ENCODE measurements at places on chromosomes 5 and 9.

GRCh38 chr9:116008278-116008677 lies 145.3 kb upstream of the PAPPA start:
- DNase-seq: no peak

- no peak for DNase-seq
Observed at GRCh38 chr9:77616191-77616590, 31.9 kb downstream of the GNA14 start.

DNA sequence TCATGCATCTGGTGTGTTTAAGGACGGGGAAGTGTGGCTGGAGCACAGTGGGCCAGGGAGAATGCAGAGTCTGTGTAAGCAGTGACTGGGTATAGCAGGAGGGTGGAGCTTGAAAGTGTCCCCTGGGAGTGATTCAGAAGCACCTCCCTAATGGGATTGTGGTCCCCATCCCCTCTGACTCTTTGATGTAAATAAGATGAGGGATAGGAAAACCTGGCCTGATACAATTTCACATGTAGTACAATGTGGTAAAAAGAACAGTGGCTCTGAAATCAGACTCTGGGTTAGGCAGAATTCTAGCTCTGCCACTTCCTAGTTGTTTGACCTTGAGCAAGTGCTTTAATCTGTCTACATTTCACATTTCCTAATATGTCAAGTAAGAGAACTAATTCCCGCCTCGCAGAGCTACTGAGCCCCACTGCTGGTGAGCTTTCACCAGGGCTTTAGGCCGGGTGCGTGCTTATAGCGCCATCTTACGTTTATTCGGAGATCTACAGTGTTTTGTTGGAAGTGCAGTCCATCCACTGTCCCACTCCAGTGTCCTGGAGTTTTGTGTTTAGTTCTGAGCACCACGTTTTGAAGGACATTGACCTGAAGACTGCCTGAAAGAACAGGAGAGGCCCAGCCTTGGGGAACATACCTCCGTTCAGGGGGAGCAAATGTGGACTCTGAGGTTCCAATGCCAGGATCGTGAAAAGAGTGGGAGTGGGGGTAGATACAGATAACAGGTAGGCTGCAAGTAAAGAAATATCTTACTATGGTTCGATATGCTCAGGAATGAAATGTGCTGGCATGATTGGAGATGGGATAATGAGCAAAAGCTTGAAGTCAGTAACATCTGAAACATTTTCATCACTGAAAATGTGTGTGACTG lies 51.2 kb upstream of the TESK1 start:
- DNase-seq: peak; percentile 15

DNA sequence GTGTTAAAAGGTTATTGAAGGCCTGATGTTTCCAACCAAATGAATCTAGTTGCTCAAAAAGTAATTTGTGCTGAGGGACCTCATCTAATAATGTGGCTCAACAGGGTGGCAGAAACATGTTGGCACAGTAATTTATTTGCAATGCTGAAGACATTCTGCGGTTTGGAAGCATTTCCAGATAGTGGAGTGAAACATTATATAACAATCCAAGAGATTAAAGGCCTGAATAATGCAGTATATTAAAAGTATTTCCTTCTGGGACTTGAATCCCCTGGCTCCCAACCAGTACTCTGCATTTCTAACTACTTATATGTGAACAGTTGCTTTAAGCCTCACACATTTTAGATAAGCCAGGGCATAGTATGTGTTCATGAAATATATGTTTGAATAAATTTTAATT lies 25.9 kb upstream of the ALDH1A1 start:
- DNase-seq: no peak

- no peak for DNase-seq
Observed at GRCh38 chr5:73940026-73940425, 314.0 kb downstream of the ARHGEF28 start.

DNA sequence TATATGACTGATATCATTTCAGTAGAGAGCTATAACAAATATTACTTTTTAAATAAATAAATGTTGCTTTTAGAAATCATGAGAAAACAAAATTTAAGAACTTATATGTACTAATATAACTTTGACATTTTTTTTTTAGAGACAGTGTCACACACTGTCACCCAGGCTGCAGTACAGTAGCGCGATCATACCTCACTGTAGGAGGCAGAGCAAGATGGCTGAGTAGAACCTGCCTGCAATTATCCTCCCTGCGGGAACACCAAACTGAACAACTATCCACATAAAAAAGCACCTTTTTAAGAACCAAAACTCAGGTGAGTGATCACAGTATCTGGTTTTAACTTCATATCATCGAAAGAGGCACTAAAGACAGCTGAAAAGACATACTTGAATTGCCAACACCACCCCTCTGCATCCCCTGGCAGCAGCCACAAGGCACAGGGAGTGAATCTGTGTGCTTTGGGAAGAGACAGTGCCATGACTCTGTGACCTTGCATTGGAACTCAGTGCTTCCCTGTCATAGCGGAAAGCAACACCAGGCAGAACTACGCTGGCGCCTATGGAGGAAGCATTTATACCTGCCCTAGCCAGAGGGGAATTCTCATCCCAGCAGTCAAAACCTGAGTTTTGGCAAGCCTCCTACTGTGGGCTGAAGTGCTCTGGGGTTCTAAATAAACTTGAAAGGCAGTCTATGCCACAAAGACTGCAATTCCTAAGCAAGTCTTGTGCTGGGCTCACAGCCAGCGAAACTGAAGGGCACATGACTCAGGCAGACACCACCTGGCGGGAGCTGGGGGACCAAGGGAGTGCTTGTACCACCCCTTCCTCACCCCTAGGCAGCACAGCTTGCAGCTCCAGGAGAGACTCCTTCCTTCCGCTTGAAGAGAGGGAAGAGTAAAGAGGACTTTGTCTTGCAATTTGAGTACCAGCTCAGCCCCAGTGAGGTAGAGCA lies 142.7 kb downstream of the FBXL17 start:
- no peak for DNase-seq

DNA sequence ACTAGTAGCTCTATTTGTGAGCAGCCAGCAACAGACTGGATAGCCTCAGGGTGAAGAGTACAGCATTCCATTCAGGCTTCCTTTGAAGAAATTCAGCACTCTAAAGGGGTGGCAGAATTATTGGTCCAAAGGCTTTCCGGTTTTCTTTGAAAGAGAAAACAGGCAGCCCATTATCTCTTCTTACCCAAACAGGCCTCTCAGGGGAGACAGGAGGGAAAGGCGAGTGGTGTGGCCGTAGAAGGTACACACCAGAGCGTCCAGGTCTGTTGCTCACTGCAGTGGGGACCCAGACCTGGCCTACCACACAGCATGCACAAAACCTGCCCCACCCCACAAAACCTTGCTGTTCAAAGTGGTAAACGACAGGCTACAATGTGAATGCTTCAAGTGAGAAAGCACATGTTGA lies 83.3 kb downstream of the ZNF608 start:
- DNase-seq: no peak

GRCh38 chr5:50958852-50959457 lies 292.5 kb downstream of the PARP8 start:
- no peak for DNase-seq

DNA sequence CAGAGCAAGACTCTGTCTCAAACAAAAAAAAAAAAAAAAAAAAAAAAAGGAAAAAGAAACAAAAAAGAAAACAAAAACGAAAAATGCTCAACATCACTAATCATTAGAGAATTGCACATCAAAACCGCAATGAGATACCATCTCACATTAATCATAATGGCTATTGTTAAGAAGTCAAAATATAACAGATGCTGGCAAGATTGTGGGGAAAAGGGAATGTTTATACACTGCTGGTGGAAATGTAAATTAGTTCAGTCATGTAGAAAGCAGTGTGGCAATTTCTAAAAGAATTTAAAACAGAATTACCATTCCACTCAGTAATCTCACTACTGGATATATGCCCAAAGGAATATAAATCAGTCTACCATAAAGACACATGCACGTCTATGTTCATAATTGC lies 50.4 kb upstream of the PRR16 start:
- no peak for DNase-seq

DNA sequence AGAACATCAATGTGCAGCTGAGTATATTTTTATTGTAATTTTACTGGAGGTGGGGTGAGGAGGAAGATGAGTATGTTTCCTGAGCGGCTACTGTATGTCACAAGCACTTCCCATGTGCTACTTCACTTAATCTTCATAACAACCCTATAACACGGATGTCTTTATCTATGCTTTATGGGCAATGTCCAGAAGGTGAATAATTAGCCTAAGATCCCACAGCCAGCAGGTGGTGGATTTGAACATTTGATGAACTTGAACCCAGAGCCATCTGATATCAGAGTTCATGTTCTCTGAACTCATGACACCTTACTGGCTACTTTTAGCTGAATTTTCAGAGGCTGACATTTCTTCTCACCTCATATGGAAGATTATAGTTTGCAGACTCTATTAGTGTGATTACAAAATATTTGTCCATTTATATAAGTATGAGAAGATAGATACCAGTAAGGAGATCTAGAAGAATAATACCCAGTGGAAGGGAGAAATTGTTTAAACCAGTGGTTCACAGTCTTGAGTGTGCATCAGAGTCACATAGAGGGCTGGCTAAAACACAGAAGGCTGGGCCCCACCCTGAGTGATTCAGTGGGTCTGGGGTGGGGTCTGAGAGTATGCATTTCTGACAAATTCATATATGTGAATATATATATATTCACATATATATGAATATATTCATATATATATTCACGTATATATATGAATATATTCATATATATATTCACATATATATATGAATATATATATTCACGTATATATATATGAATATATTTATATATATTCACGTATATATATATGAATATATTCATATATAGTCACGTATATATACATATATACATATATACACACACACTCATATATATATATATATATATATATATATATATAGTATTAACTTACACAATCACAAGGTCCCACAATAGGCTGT lies 164.4 kb upstream of the NR3C1 start:
- no peak for DNase-seq

GRCh38 chr5:179373961-179374505 lies 28.8 kb upstream of the ADAMTS2 start:
- DNase-seq: no peak

DNA sequence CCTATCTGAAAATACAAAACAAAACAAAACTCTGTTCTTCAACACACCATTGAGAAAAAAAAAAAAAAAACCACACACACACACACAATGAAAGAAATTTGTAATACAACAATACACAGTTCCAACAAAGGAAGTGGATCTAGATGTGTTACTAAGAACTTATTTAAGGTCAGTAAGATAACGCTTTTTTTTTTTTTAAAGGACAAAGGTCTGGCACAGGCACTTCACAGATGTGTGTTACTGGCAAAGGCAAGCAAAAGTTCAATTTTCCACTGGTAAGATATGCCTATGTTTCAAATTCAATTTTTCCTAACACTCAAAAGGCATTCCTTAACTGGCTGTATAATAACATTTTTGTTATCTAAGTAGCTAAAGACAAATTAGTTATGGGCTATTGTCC lies 3.6 kb downstream of the RFK start:
- no peak for DNase-seq

DNA sequence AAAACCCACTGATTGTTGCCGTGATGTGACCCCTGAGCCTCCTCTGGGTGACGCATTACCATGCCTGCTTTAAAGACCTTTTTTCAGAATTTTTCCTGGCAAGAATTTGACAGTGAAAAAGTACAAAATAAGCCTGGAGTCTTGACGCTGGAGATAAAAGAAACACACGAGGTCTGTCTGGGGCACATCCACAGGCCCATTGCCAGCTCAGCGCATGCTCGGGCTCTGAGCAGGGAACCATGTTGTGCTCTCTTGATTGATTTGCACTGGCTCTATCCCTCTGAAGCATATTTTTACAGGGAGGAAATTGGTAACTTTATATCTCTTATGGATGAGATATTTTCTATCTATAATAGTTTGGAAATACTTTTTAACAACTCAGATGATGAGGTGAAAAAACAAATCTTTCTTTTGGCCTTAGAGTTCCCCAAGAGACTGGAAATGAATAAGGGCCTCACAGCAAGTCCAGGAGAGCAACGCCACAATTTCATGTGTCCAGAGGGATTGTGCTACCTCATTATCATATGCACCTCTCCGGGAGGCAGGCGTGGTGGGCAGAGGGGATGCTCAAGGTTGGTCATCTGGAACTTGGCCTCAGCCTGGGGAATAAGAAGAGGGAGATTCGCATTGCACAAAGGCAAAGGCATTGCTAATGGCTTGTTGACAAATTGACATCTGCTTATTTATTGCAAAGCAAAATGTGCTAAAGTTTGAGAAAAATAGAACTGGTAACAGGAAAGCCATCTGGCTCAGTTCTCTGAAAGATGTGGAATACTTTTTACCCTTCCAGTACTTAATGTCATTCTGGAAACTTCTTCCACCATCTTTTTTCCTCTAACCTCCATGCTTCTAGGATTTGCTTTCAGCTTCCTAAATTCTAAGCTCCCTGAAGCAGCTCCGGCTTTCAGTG lies 183.8 kb downstream of the PJA2 start:
- no peak for DNase-seq

- no peak for DNase-seq
Observed at GRCh38 chr5:96324708-96325107, 108.3 kb downstream of the PCSK1 start.

DNA sequence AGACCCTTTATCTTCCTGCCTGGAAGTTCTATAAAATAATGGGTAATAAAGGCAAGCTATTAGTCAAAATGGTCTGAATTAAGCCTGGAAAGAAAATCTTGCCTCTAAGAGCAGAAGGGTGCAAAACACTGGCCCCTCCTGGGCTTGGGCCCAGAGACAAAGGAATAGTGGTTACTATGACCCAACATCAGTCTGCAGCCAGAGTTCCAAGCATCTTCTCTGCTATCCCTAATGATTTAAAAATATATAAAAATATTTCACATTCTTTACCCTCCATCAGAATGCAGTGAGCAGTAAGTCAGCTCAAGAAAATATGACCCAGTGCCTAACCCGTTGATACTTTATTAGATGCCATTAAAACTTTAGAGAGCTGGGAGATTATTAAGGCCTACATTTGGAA lies 14.7 kb downstream of the TNFAIP8 start:
- DNase-seq: no peak

- no peak for DNase-seq
Observed at GRCh38 chr5:121797681-121798518, 53.8 kb upstream of the FTMT start.

Measured in stimulated activated CD4-positive, alpha-beta T cell treated with anti-CD3 and anti-CD28 coated beads, Interleukin-4, amount 100 ng/mL, for 1 hour (primary cell).